Stimulated activated CD8-positive, alpha-beta memory T cell treated with anti-CD3 and anti-CD28 coated beads, Interleukin-4, amount 100 ng/mL, for 1 hour (primary cell): ENCODE measurements at places on chromosomes 12 and 14.

DNA sequence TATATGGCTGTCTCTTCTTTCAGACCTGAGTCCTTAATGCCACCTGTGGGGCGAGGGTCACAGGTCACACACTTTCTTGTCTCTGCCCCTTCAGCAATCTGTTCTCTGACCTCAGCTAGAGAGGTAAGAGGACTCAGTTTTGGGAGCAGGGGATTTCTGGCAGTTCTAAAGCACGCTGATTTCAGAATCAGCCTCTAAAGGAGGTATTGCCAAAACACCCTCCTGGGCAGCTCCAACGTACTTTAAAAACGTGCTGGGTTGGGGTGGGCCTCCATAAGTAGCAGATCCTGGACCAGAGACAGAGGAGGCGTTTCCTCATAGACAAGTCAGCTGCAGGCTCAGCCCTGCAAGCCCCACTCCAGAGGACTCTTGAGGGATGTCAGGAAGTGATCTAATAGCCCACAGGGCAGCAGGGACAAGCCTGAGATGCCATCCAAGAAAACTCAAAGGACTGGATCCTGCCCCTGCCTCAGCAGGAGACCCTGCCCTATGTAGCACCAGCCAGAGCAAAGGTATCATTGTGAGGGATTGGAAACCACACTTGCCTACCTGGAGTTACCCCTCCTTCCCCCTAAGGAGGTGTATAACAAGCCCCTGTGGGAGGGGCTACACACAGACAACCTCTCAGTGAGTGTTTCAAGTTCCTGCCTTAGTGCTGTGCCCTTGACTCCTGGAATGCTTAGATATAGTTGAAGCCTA is 8.5 kb downstream of the CTDSP2 start:
- no peak for DNase-seq

- no peak for DNase-seq
These were observed 160.1 kb downstream of the BRMS1L start for GRCh38 chr14:35986219-35986573.

GRCh38 chr12:12885096-12885792 is 6.1 kb upstream of the GPRC5A start:
- no peak for DNase-seq

- no peak for DNase-seq
These were observed 868 bp downstream of the SPATA7 start for GRCh38 chr14:88386256-88386794.

DNA sequence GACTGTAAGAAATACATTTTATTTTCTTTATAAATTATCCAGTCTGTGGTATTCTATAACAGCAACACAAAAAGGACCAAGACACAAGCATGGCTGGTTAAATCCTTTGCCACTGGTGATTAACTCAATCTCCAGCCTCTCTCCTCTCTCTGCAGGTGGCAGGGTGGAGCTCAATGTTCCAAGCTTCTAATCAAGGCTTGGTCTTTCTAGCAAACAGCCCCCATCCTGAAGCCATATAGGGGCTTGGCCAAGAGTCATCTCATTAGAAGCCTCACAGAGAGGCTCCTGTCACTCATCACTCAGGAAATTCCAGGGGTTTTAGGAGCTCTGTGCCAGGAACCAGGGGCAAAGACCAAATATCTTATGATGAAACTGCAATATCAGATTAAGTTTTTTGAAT is 12.0 kb downstream of the C12orf75 start:
- DNase-seq: no peak

GRCh38 chr14:101772770-101773169 is 11.3 kb downstream of the PPP2R5C start:
- DNase-seq: no peak

- DNase-seq: no peak
These were observed 19.6 kb upstream of the LRP1-AS start for GRCh38 chr12:57166971-57167371.

GRCh38 chr14:51661504-51661903 is 9.8 kb downstream of the FRMD6 start:
- DNase-seq: no peak

- no peak for DNase-seq
These were observed 249.9 kb upstream of the RGS6 start for GRCh38 chr14:71682337-71682736.

DNA sequence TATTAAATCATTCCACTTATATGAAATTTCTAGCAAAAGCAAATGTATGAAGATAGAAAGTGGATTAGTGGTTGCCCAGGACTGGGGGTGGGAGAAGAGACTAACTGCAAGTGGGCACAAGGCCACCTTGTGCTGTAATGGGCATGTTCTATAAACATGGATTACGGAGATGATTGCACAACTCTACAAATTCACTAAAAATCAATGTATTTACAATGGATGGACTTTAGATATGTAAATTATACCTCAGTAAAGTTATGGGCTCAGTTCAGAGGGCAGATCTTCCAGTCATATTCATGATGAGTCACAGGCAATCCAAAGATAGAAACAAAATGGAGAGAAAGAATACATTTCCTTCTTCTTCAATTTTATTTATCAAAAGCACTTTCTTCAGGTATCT is 173.9 kb downstream of the NDUFA12 start:
- no peak for DNase-seq
